ENCODE measurements at places on chromosomes 1 and 21.
A peak's percentile ranks its signal among the peaks of the same experiment; 100 is the strongest.

DNA sequence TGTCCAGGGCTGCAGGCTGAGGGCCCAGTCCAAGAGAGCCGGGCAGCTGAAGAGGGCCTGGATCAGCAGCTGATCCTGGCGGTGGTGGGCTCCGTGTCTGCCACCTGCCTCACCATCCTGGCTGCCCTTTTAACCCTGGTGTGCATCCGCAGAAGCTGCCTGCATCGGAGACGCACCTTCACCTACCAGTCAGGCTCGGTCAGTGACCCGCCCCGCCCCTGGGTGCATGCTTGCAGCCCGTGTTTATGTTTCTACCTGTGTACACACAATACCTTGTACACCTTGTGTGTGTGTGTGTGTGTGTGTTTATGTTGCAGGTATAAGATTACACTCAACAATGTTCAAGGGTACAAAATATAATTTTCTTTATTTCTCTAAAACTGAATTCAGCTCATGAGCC is 13.0 kb downstream of the TIE1 start:
- peak; percentile 68 for DNase-seq

- peak; percentile 33 for DNase-seq
Observed at GRCh38 chr1:186231861-186232436, 143.1 kb downstream of the TPR start.

DNA sequence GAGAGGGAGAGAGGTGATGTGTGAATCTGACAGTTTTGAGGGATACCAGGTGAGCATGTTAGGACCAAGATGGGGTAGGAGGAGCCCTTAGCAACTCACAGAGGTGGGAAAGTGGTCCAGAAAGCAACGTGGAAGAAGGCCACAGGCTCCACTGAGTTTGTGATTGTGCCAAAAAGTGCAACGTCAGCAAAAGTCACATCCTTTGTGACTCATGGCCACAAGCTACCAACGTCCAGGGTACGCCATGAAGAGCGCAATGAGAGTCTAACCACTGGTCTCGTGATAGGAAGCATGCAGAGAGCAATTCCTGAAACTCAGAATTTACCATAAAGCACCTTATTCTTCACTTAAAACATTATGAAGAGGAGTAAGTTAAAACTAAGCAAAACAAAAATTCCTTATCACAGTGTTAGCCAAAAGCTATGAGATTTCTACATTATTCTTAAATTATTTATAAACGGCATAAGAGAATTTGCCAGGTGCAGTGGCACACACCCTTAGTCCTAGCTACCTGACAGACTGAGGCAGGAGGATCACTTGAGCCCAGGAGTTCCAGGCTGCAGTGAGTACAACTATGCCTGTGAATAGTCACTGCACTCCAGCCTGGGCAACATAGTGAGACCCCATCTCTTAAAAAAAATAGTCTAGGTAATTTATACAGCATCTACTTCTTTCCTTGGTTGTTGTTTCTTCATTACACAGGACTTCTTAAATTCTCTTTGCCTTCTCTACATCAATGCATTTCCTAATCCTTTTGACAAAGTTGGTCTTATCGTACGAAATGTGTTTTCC is 55.2 kb downstream of the COLGALT2 start:
- DNase-seq: no peak

GRCh38 chr1:15948595-15949452 is 27.1 kb downstream of the ZBTB17 start:
- DNase-seq: peak; percentile 55

DNA sequence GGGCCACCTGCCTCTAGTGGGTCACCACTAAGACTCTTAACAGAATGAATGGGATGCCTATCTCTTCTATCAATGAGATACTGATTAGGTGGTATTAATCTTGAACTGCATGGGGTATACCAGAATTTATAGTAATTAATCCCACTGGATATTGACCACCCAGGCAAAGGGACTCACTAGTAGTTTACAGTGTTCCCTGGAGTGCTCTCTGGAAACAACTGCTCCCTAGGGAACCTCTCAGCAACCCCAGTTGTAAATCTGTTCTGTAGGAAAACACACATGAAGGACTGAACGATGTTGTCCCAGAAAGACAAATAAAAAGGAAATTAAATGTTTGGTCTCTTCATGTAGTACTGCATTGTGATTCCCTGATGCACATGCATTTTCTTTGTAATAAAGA is 430.5 kb downstream of the HLX start:
- no peak for DNase-seq

GRCh38 chr1:152036267-152037216 is at the start of gene S100A11:
S100A11 (minus strand) TSS chr1:152037004; CDS start chr1:152036915, 89 bp downstream.
- DNase-seq: peak; percentile 95

DNA sequence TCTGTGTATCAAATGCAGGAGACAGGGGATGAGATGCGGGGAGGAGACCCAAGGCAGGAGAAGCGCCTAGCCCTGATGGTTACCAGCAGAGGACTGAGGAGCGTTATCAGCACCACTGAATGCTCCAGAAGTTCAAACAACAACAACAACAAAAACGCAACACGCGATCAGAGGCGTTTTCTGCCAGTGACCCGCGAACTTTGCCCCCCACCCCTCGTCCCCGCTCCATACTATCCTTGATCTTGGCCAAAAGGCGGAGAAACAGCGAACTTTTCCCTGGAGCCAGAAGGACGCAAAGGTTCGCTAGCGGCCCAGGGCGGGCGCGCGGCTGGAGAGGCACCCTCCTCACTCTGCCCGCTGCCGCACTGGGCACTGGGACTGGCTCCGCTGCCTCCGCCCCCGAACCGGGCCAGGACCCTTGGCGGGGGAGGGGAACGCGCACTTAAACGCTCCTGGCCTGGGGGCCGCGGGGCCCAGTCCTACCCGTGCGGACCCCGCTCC is 699 bp downstream of the ECHDC2 start:
- no peak for DNase-seq

DNA sequence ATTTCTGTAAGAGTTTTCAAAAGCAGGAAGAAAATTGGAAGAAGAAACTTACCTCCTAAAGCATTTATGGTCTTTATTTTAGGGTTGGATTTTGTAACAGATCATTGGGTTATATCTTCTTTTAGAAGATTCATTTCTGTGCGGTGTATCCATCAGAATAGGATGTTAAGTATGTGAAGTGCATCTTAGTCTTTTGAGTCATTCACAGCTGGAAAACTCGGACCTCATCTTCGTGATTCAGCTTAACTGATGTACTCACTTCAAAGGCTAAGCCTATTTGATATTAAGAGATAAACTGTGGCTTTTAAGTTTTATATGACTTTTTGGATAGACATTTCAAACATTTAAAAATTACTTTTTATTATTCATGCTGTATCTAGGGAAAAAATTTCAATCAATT is 56.3 kb downstream of the GIPC2 start:
- peak; percentile 84 for DNase-seq

- peak; percentile 94 for DNase-seq
Observed at GRCh38 chr1:28882009-28882628, 32.2 kb upstream of the EPB41 start.

DNA sequence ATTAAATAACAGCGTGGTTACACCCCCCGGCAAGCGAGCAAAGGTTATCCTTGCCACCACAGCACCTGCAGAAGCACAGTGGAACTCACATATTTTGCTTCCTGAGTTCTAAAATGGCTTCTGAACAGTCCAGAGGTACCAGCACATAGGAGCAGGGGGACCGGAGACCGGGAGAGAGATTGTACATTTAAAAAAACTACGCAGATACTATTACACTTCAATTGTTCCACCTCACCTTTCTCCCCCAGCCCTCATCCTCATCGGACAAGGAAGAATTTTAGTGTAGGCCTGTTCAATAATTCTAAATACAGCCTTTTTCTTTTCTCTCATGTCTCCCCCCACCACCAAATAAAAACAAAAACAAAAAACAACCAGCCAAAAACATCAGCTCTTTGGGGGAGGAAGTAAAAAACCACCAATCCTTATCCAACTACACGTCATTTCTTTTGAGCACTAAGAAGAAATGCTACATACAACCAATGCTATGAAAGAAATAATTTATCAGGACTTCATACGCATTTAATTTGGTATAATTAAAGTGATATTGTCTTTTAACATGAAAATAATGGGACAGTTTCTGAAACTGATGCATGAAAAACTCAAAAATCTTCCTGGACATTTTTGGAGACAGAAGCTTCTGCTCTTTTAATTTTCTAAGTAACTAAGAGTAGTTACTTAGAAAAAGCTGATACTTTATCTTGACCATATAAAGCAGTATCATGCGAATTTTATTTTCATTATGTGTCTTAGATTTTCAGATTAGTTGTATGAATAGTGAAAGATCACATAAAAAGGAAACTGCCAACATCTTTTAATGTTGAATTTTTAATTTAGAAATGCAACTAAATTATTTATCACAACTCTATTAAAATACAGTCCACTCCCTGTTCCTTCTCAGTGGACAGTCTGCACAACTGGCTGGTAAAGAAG is 9.1 kb downstream of the CDKN2C start:
- peak; percentile 18 for DNase-seq

DNA sequence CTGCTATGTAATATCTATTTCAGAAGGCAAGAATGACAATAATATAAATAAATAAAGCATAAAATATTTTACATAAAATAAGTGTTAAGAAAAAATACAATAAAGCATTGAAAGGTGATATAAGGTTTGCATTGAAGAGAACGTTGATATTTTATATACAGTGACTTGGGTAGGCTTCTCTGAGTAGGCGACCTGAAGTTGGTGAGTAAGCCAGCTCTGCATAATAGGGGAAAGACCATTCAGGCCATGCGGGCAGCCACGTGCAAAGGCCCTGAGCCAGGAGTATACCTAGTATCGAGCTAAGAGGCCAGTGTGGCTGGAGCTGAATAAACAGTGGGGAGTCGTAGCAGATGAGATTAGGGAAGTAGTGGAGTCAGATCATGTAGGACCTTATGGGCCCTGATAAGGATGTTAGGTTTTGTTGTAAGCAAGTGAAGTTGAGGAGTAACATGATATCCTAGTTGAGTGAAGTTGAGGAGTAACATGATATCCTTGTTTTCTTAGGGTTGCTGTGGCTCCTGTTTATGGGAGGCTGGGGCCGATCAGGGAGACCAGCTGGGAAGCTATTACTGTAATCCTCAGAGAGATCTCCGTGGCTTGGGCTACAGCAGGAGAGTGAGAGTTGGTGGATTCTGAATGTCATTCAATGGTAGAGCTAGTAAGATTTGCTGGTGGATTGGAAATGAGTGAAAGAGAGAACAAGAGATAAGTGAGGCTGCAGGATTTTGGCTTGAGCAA is 22.0 kb downstream of the KCNK1 start:
- peak; percentile 65 for DNase-seq

GRCh38 chr1:107149946-107150345 is 9.1 kb downstream of the NTNG1 start:
- no peak for DNase-seq

- no peak for DNase-seq
Observed at GRCh38 chr1:236489710-236490377, 33.9 kb upstream of the LGALS8 start.

DNA sequence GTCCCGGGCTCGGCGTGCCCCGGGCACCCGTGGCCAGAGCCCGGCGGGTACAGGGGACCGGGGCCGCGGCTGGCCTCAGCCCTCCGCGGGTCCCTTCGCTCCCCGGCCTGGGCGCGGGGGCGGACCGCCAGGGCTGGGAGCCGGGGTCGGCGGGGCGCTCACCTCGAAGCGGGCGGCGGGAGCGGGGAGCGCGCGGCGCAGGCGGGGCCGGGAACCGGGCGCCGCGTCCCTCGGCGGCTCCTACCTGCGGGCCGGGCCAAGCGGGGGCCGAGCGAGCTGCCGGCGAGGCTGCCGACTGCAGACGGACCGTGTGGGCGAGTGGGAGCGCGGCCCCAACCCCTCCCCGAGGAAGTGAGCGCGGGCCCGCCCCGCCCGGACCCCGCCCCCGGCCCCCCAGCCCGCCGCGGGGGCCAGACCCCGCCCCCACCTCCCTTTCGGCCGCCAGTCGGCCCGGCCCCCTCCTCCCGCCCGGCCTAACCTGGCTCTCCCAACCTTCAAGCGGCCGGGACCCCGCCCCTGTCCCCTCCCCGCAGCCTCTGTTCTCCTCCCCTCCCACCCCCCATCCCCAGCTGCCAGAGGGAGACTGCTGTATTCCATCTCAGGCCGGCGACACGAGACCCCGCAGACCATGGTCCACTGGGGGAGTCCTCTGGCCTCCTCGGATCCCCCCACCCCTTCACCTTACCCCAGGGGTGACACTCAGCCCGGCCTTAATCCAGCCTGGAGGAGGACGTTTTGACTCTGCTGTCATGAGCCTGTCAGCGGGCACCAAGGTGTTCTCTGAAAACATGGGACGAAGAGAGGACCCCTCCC is at the start of gene FHL3:
TSS of gene FHL3 (minus strand) at position 320 of the 813 bp plus-strand sequence. CDS start 6,102 bp downstream, outside the sequence.
- DNase-seq: peak; percentile 57

GRCh38 chr1:2946999-2947690 is 74.1 kb upstream of the ACTRT2 start:
- DNase-seq: no peak

DNA sequence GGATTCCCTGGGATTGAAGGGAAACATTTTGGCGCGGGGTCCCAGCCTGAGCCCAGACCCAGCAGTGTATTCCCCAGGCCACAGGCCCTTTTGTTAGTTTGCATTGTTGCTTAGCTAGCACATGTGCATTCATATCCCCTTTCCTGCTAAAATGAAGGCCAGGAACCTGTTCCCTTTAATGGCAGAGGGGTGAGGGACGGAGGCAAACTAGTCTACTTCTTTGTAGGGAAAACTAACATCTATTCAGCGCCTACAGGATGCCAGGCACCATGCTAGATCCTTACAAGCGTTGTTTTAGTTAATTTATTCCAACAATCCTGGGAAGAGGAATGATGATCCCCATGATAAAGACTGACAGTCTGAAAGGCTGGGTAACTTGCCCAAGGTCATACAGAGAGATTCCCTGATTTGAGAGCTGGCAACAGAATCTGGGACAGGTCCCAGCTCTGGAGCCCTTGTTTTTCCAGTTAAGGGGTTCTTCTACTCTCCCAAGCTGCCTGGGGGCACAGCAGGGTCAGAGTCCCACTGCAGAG is 595 bp upstream of the E2F2 start:
- no peak for DNase-seq

- no peak for DNase-seq
Observed at GRCh38 chr1:245278846-245279245, 124.1 kb downstream of the KIF26B start.
